ENCODE measurements at places on chromosomes 5 and 9.

GRCh38 chr9:98109052-98109451 lies 10.0 kb downstream of the TRIM14 start:
- DNase-seq = no peak

DNA sequence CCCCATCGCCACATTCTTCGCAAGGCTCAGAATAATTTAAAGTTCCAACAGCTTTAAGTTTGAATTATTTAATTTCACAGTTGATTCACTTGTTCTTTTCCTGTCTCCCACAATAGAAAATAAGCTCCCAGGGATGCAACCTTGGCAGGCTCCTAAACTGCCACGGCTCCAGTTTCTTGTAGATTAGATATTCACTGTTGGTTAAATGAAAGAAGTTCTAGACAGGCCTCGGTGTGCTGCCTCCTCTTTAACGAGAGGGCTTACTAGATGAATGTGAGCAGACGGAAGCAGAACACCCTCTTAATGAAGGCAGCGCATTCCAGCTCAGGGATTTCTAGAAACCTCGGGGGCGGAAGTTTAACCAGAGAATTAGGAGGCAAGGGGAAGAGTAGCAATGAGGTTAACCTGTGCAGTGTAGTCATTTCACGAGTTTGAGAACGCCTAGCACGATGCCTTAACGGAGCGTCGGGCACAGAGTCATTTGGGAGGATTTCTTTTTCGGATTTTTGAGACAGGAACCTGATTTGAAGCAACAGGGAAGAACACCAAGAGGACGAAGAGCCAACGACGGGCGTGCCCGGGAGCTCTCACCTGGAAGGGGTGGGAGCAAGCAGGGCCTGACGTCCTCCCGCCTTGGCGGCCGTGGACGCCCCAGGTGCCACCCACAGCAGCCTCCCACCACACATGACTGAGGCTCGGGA lies 637 bp upstream of the SMC5 start:
- no peak for DNase-seq

GRCh38 chr5:133404724-133405123 lies 207.6 kb downstream of the FSTL4 start:
- no peak for DNase-seq

- DNase-seq = no peak
Observed at GRCh38 chr5:78566747-78567425, 81.7 kb downstream of the LHFPL2 start.

DNA sequence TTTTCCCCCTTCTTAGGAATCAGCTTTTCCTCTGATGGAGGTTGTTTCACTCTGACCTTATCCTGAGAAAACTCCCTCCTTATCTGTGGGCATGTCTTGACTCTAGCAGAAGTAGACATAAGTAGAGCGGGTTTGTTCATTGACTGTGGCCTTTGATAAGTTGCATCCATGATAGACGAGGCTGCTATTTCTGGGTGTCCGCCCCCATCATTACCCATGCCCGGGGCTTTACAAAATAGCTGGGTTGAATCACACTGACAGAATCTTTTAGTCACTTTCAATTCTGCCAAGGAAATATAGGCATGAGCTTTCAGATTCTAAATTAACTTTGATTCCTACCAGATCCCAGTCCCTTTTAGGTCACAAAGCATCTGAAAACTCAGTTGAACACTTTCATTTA lies 223.8 kb downstream of the SEC61B start:
- DNase-seq = no peak

GRCh38 chr5:160458806-160459800 lies 37.4 kb downstream of the PTTG1 start:
- DNase-seq = no peak

DNA sequence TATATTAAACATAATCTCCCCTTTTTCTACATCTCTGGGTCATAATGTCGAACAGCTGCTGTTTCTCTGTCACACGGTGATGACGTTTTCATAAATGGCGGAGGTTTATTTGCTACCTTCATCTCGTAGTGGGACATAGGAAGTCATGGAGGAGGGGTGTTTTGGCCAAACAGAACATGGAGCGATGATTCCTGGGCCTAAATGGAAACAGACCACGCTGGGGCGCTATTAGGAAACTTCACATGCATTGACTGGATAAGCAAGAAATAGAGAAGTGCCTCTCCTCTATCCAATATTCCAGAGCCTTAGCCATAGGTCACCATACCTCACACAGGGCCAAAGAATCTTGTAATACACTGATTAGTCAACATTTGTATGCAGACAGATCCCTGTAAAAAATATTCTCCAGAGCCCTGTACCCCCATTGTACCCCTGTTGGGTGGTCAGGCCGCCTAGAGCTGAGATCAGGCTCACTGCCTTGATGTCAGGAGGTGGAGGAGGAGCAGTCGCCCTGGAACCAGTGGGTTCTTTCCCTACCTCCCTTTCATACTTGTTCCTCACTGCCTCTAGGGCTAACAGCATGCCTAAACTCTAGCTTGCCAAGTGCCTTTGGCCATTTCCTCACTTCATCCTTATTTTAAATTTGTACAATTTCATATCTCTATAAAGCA lies 77.8 kb upstream of the SPIN1 start:
- DNase-seq = no peak

DNA sequence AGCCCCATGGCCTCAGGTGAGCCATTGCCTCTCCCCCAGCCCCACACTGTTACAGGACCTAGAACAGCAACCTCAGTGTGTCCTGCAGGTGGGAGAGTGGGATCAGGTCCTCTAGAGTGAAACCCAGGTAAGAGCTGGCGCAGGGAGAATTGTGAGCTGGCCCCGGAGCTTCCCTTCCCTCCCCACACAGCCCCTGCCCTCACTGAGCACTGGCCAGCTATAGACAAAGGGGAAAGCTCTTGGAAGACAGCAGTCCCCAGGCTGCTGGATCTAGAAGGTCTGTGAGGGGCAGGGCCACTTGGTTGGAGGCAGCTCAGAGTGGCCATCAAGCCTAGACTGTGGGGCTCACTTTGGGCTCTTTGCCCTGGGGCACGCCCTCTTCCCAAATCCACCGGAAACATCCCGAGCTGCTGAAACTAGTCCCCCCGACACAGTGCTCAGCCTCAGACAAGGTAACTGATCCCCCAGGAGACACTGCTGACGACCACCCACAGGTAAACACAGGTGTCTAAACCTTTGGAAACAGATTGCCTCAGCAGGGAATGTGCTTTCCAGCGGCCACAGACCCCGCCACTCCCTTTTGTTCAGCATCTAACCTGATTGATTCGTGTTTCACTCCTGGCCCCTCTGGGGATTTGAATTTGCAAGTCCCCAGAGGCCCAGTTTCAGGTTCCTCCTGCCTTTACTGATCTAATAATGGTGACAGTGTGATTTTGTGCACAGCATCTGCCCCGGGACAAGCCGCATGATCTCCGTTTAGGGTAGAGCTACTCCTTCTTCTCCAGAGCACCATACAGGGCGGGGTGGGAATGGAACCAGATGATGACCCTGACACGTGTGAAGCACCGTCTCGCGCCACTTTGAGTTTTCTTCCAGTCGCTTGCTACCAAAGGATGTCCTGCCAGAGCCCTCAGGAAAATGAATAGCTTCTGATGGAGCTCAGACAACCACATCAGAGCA lies 42.2 kb upstream of the ADAMTS2 start:
- no peak for DNase-seq

DNA sequence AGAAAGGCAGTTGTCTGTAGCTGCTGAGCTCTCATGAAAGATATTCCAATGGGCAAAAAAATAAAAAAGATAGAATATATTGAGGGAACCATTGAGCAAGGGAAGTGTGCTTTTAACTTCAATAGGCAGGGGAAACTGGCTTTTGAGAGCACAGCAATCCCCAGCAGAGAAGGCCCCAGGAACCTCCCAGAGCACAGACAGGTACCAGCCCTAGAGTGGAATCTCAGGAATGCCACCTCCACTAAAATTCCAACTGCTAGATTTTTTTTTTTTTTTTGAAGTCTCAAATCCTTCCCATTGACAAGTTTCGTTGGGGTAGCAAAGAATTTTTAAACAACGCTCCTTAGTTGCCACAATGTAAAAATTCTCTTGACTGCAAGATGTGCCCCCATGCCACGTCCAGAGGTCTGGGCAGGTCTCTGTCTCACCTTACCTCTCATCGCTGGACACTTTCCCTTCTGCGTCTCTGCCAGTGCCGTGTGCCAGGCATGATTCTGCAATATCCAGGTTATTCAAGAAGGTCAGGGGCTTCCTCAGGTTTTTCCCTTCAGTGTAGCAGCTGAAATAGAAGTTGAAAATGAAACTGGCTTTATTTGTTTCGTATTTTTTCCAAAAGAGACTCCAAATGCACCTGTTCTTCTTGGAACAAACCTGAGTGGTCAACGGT lies 64.2 kb upstream of the IRX1 start:
- no peak for DNase-seq

GRCh38 chr9:13443346-13444244 lies 164.1 kb upstream of the MPDZ start:
- no peak for DNase-seq

GRCh38 chr9:98254228-98255060 lies 1.0 kb downstream of the TBC1D2 start:
- DNase-seq = no peak
